ENCODE measurements at places on chromosomes 5 and 9. TPM values are rescaled to one million over a fixed set of nuclear protein-coding genes. Genes with fewer than 3 reads are reported as not detected.

Gene MEIKIN
- total RNA-seq: 1.2 TPM

Gene AK8
- not detected for total RNA-seq

Gene SLC6A18
- not detected for total RNA-seq

Gene LYRM7
- 11.4 TPM for total RNA-seq

Gene DTWD2
- 2.4 TPM for total RNA-seq

Gene LCN6
- total RNA-seq: not detected

Gene C9orf153
- total RNA-seq: not detected

Gene NR2F1-AS1
- total RNA-seq: not detected

Gene CPEB4
- 13.2 TPM for total RNA-seq

Gene LRRC70
- 0.91 TPM for total RNA-seq

Gene ENTR1
- 76.4 TPM for total RNA-seq

Gene TGFBI
- total RNA-seq: not detected

Gene UTP15
- 20.0 TPM for total RNA-seq

Gene LTC4S
- total RNA-seq: 2.4 TPM

Gene ZFP2
- total RNA-seq: 0.29 TPM

Gene SLC34A1
- 0.43 TPM for total RNA-seq

Gene PRDM9
- not detected for total RNA-seq

Gene C1QTNF2
- not detected for total RNA-seq

Gene HRCT1
- total RNA-seq: not detected

Gene SH3RF2
- not detected for total RNA-seq

Measured in activated naive CD4-positive, alpha-beta T cell treated with anti-CD3 and anti-CD28 coated beads, Interleukin-2, amount 10 ng/mL, durations not matched to agents 5 hours and 36 hours (primary cell).